Fibroblast of skin of right quadriceps (primary cell): ENCODE measurements at places on chromosomes 7 and 10.

DNA sequence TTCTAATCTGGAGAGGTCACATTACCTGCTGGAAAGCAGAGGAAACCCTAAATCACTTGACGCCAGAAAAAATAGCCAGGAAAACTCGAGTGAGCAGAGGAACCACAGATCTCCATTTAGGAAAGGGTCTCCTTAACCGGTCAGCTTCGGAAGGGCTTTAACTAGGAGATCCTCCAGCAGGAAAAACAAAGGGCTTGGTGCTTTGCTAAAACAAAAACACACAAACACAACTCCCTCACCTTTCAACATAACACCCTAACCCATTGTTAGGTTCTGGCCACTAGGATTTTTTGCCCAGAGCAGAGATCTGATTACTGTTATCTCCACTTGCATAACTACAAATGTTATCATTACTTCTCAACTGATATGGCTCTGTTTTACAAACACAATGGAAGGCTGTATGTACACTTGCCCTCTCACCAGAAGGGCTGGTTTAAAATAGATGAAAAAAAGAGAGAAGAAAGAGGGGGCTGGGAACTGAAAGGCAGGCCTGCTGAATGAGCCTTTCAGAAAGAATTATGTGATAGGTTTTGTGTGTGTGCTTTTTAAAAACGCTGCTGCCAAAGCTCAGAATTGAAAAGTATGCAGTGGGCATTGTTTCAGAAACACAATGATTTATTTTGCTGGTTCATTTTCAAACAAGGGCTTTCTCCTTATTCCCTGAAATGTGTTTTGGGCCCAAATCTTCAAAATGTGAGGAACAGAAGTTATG, 161.5 kb downstream of the FGFR2 start:
- DNase-seq, result no peak

DNA sequence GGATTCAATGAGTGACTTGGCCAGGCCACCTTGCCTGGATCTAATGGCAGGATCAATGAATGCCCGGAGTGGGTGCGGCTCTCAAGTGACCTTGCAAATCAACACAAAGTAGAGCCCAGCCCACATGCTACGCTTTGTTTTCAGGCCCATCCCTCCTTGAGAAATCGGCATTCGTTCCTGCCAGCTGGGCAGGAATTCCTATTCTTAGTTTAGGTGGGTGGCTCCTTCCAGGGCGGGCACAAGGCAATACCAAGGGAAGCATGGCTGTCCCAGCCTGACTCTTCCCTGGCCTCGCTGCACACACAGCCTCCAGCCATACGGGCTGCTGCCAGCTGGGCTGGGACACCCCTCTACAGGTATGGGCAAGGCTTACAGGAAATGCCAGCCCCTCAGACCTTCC, 119.3 kb downstream of the SH3PXD2A start:
- DNase-seq, result no peak

GRCh38 chr7:139594911-139595476, 71.5 kb downstream of the CLEC2L start:
- DNase-seq, result no peak

DNA sequence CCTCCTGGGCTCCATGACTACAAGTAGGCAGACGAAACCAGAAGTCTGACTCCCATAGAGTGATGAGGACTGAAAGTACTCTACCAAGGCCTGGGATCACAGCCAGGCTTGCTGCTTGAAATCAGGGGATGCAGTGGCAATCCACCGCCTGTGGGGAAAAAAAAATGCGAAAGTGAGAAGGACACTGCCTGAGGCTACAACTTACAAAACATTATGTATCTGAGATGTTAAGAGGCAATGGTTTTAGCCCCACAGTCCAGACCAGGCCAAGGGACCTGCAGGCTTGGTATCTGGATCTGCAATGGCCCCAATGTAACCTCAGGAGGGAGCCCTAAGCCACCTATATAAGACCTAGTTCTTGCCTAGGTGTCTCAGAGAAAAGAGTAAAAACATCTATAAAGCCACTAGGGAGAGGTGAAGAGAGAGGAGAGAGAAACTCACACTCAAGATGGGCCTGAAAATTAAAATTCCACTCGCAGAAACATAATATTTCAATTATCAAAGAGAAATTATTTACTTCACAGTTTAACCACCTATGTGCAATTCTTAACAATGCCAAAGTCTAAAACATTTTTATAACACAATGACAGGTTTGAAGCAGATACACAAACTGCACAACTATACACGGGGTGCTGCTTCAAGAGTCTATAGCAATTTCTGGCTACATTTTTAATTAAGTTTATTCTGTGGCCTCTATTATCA, 13.9 kb downstream of the DNAJC1 start:
- DNase-seq, result peak; percentile 31

DNA sequence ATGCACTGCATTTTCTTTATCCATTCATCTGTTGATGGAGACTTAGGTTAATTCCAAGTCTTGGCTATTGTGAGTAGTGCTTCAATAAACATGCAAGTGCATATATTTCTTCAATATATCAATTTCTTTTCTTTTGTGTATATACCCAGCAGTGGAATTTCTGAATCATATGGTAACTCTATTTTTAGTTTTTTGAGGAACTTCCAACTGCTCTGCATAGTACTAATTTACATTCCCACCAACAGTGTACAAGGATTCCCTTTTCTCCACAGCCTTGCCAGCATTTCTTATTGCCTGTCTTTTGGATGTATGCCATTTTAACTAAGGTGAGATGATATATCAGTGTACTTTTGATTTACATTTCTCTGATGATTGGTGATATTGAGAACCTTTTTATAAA, 145.2 kb downstream of the LYZL1 start:
- peak; percentile 15 for DNase-seq

GRCh38 chr10:42930516-42931192, 146.2 kb upstream of the RET start:
- DNase-seq, result no peak
